ENCODE measurements at places on chromosomes 2 and 18. TPM values are rescaled to one million over a fixed set of nuclear protein-coding genes. Genes with fewer than 3 reads are reported as not detected.

GRCh38 chr2:122543815-122544214, 788.4 kb downstream of the TSN start:
- no peak for ATAC-seq

- ATAC-seq = no peak
Observed at GRCh38 chr2:182179176-182179575, 193.5 kb downstream of the PPP1R1C start.

- no peak for ATAC-seq
Observed at GRCh38 chr2:41321351-41321750, 726.5 kb upstream of the PKDCC start.

GRCh38 chr2:219688560-219689445, 61.4 kb downstream of the SLC4A3 start:
- peak; percentile 69 for ATAC-seq

DNA sequence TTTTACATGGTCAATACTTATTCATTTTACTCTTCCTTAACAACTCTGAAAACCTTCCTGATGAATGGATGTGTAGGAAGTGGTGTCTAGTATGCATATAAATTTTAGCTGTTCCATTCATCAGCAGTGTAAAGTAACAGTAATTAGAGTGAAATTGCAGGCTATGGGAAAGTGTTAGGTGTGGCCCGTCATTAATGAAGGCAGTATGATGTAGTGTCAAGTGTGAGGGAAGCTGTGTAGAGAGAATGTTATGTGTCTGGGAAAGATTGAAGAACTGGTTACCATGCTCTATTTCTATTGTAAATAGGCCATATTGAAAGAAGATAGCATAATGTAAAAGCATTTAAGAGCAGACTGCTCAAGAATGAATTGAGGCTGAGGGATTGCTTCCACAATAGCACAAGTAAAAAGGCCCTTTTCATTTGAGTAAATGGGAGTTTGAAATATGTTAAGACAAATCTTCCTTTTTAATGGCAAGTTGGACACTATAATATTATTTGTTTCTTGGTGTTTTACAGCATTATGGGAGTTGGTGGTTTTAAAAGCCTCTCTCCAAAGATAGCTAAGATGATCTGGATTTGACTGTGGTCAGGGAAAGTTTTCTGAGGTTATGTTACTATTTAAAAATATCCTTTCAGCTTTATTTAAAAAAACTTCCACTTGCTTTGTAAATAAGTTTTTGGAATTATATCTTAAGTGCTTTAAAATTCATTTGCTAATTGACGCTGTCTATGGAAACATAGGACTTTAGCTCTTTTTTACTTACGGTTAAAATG, 401.0 kb upstream of the ZEB2 start:
- no peak for ATAC-seq

DNA sequence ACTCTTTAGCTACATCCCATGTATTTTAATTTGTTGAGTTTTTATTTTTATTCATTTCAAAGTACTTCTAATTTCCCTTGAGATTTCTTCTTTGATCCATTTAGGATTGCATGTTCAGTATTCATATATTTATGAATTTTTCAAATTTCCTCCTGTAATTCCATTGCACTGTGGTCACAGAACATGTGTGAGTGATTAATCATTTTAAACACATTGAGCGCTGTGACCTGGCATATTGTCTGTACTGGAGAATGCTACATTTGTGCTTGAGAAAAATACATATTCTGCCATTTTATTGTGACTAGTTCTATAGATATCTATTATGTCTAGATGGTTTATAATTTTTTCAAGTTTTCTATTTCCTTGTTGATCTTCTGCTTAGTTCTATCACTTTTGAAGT, 353.7 kb downstream of the RAD51AP2 start:
- no peak for ATAC-seq

DNA sequence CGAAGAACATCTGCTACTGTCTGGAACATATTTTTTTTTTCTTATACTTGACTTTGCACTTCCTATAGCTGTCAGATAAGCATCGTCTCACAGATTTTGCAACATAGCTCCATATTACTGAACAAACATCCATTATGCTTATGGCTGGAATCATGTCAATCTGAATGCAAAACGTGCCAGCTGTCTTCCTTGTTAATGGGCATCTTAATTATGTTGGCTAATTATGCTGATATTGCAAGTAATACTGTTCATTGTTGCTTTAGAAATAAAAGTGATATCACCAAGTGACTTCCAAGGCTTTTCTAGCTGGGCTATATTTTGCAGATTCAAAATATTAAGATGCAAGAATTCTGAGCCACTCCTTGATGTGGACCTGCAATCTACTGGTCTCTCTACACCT, 176.8 kb downstream of the ARL4C start:
- ATAC-seq = no peak

GRCh38 chr2:770776-771175, 93.6 kb upstream of the TMEM18 start:
- ATAC-seq = no peak

DNA sequence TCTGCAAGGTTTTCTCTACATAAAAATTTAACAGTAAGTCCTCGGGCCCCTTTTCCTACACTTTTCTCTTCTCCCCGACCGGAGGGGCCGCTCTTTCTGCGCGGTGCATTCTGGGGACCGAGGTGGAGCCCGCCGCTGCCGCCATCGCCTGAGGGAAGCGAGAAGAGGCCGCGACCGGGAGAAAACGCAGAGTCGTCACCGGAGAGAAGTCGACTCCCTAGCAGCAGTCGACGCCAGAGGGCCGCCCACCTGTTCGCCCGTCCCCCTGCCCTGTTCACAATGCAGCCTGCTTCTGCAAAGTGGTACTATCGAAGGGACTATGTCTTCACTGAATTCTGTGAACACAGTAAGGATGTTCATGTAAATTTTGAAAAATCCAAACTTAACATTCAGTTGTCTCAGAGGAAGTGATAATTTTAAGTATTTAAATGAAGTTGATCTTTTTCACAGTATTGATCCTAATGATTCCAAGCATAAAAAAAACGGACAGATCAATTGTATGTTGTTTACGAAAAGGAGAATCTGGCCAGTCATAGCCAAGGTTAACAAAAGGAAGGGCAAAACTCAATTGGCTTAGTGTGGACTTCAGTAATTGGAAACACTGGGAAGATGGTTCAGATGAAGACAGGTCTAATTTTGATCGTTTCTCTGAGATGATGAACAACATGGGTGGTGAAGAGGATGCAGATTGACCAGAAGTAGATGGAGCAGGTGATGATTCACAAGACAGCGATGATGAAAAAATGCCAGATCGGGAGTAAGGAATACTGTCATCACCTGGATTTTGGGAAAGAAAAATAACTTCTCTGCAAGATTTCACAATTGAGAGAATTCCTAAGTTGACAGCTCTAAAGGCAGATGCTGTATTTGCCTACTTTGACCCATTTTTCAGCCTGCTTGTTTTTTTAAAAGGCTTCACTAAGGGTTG, 55.8 kb downstream of the ASXL2 start:
- no peak for ATAC-seq

NLRC4 gene
- 0.08 TPM for total RNA-seq

BUB1 gene
- total RNA-seq = 15.9 TPM

All from esophagus mucosa (tissue), 1 donor.